ENCODE measurements at places on chromosomes 7 and 10. TPM values are rescaled to one million over a fixed set of nuclear protein-coding genes. Genes with fewer than 3 reads are reported as not detected.
A peak's percentile ranks its signal among the peaks of the same experiment; 100 is the strongest.

GRCh38 chr10:5081091-5081490, 13.1 kb upstream of the AKR1C3 start:
- no peaks in the 10 kb centered on the region for H3K36me3 ChIP-seq
- peak overlapping the region; percentile 20 for H3K4me3 ChIP-seq
- H3K4me1 ChIP-seq = peaks cover 13% of the 10 kb centered on the region
- H3K27me3 ChIP-seq = no peaks in the 10 kb centered on the region
- H3K27ac ChIP-seq = no peak overlapping the region

DNA sequence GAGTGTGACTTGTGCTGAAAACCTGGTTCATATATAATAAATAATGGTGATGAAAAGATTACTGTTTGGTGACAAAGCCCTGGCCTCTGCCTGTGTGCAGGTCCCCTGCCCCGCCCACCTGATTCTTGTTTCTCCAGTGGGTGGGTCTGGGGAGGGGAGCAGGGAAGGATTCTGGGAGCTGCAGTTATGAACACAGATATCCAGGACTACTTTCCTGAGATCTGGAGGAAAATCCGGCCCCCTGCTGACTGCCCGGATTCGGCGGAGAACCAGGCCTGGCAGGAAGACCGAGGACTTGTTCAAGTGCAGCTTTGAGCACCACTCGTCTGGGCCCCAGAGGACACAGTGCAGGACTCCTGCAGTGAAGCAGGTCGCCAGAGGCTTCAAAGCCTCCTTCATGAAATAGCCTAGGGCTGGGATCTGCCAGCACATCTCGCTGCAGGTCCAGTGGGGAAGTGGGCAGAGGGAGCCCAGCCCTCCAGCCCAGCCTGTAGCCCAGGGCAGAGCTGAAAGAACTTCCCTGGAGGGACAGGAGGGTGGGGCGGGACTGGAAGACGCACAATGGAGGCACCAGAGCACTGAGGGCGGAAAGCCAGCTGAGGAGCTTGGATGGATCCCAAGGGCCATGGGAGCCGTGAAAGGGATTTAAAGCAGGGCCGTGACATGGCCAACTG, 7.0 kb downstream of the ATP6V0E2 start:
- H3K36me3 ChIP-seq = no peaks in the 10 kb centered on the region
- H3K4me3 ChIP-seq = no peak overlapping the region
- peak; percentile 30 for DNase-seq
- H3K27ac ChIP-seq = no peak overlapping the region

DNA sequence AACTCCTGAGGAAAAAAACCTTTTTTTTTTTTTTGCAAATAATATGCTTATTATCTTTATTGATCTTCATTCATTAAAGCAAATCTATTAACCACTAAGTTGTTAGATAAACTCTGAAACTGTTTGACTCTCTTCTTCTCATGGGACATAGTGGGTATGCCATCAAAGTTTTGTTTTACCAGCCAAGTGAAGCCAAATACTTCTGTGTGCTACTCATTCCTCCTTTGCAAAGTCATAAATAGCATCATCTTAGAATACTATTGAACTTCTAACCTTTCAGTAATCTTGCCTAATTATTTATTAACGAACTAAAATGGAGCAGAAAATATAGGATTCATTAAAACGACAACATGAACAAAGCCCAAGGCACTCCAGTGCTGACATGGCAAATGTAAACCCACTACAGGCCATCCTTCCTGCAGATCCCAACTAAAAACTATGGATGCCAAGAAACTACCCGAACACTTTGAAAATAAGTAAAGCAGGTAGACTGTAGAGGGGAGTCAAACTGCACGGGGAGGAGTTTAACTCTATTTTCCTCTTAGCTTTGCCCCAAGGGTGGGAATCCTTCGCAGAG, 61.2 kb upstream of the ODAD2 start:
- no peak overlapping the region for H3K27ac ChIP-seq
- H3K27me3 ChIP-seq = no peaks in the 10 kb centered on the region
- no peaks in the 10 kb centered on the region for H3K4me1 ChIP-seq
- no peak overlapping the region for H3K4me3 ChIP-seq

DNA sequence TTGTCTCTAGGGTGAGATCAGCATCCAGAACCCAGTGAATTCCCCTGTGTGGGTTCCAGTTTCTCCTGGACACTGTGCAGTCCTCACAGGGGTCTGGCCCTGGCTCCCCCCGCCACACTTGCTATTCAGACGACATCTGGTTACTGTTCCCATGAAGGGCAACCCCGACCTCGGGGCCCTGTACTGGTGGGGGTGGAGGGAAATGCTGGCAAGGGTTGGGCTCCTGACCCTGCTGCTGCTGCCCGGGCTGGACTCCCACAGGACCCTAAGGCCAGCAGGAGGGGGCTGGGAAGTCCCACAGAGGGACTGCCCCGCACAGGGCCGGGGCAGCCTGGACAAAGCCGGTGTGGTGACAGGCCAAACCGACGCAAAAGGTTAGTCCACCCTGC, 768 bp upstream of the CPA1 start:
- H3K36me3 ChIP-seq = no peaks in the 10 kb centered on the region
- H3K4me1 ChIP-seq = peaks cover 5% of the 10 kb centered on the region
- H3K4me3 ChIP-seq = no peak overlapping the region
- H3K27ac ChIP-seq = peak overlapping the region; percentile 32

Gene TMEM213
- not detected for total RNA-seq

Gene GDF10
- total RNA-seq = not detected

Gene NKX2-3
- not detected for total RNA-seq
